ENCODE measurements at places on chromosomes 3 and 15. TPM values are rescaled to one million over a fixed set of nuclear protein-coding genes. Genes with fewer than 3 reads are reported as not detected.
A peak's percentile ranks its signal among the peaks of the same experiment; 100 is the strongest.

DNA sequence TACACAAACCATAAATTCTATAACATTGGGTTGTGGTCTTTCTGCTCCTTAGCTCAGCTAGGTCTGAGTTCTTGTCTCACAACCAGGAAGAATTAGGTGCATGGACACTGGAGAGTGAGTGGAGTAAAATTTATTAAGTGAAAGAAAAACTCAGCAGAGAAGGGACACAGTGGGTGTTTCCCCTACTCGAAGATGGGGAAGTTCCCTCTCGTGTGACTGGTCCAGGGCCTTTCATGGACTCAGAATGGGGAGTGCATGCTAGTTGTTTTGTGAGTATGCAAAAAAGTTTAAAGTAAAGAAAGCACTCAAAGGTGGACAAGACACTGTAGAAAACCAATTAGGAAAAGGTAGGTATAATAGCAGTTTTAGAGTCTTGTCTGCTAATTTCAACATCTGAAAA is 215.5 kb upstream of the RORA start:
- no peaks in the 10 kb centered on the region for H3K36me3 ChIP-seq
- H3K4me1 ChIP-seq = no peaks in the 10 kb centered on the region
- H3K27ac ChIP-seq = no peak overlapping the region
- H3K27me3 ChIP-seq = no peaks in the 10 kb centered on the region
- no peak overlapping the region for H3K4me3 ChIP-seq

DNA sequence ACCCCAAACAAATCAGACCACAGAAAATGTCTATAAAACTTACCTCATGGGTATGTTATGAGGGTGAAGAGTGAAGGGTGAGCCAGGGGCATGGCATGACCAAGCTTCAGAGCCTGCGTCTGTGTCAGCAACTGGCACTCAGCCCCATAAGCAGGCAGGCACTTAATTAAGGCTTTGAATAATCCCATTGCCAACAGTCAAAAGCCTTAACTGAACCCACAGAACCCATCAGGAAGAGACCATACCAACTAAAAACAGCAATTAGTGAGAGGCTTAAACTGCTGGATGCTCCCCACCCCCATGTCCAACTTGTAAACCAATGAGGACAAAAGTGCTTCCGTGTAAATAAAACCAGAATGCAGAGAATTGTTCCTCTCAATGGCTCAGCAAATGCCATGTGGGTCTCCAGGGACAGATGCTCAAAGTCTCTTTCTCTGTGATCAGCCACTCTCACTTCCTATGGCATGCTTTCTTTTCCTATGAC is 126.0 kb downstream of the MYLK start:
- DNase-seq = no peak
- no peak overlapping the region for H3K4me3 ChIP-seq
- H3K27me3 ChIP-seq = no peaks in the 10 kb centered on the region

DNA sequence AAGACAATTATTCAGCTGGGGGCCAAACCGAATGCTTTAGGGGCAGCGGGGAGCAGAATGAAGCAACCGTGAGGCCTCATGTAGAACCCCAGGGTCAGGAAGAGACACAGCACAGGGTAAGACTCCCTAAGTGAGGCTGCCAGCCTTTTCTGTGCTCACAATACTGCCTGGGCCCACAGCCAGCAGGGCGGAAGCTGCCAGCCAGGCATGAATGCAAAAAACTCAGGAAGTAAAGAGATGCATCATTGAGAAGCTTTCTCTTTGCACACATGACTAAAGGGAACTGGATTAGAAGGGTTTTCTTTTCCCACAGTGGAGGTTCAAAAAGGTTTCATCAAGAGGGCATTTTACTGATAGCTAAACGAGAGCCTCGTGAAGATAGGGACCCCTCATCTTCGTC is 33.3 kb downstream of the CA12 start:
- H3K4me1 ChIP-seq = peaks cover 28% of the 10 kb centered on the region
- H3K27me3 ChIP-seq = peaks cover 8% of the 10 kb centered on the region
- DNase-seq = no peak
- H3K36me3 ChIP-seq = no peaks in the 10 kb centered on the region
- no peak overlapping the region for H3K27ac ChIP-seq

- peaks cover 11% of the 10 kb centered on the region for H3K36me3 ChIP-seq
- no peak for DNase-seq
- H3K4me1 ChIP-seq = peaks cover 50% of the 10 kb centered on the region
- H3K27me3 ChIP-seq = no peaks in the 10 kb centered on the region
- H3K4me3 ChIP-seq = no peak overlapping the region
- peak overlapping the region; percentile 83 for H3K27ac ChIP-seq
Observed at GRCh38 chr3:185717627-185718402, 107.0 kb downstream of the IGF2BP2 start.

GRCh38 chr3:158105710-158106253 is 438 bp downstream of the SHOX2 start:
- DNase-seq = peak; percentile 48
- H3K27ac ChIP-seq = no peak overlapping the region
- no peaks in the 10 kb centered on the region for H3K36me3 ChIP-seq

ECE2 gene
- not detected for total RNA-seq

SLC28A2 gene
- not detected for total RNA-seq

All from mesothelial cell of epicardium (in vitro differentiated cells).